ENCODE measurements at places on chromosomes 1 and 21.
A peak's percentile ranks its signal among the peaks of the same experiment; 100 is the strongest.

DNA sequence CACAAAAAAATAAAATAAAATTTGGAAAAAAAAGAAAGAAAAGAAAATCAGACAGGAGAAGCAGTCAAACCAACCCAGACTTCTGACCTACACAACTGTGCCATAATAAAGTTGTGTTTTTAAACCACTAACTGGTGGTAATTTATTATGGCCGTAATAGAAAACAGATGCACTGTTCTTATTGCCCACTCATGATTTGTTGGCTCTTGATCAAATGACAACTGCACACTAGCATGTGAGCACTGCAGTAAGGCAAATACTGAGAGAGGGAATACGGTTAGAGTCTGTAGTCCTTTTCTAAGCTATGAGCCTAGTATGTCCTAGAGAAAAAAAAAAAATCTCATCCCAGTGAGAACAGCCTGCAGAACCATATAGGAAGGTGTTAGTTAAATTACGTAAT is 61.2 kb upstream of the TNR start:
- DNase-seq: no peak

DNA sequence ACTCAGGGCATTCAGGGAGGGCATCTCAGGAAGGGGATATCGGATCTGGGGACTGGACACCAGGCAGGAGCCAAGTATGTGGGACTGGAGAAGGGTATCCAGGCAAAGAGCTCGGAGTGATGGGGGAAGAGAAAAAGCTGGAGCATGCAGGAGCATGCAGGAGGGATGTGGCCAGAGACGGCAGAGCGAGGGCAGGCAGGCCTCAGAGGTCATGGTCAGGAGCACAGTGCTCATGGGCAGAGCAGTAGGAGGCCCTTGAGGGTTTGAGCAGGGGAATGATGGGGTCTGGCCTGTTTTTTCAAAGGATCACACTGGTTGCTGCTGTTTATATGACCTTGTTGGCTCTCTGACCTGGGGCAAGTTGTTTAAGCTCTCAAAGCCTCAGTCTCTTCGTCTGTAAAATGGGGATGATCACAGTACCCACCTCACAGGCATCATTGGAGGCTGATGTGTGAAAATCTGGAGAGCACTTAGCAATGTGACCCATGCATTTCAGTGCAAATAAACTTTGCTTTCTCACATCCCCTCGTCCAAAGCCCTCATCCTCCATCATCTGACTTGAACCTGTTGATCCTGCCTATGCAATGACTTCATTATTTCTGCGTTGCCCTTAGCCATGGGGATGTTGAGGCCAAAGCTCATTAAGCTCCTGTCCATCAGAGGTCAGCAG is 273.1 kb downstream of the MATN1 start:
- DNase-seq: no peak

GRCh38 chr1:3614755-3615742 is 3.7 kb upstream of the MEGF6 start:
- DNase-seq: peak; percentile 18

DNA sequence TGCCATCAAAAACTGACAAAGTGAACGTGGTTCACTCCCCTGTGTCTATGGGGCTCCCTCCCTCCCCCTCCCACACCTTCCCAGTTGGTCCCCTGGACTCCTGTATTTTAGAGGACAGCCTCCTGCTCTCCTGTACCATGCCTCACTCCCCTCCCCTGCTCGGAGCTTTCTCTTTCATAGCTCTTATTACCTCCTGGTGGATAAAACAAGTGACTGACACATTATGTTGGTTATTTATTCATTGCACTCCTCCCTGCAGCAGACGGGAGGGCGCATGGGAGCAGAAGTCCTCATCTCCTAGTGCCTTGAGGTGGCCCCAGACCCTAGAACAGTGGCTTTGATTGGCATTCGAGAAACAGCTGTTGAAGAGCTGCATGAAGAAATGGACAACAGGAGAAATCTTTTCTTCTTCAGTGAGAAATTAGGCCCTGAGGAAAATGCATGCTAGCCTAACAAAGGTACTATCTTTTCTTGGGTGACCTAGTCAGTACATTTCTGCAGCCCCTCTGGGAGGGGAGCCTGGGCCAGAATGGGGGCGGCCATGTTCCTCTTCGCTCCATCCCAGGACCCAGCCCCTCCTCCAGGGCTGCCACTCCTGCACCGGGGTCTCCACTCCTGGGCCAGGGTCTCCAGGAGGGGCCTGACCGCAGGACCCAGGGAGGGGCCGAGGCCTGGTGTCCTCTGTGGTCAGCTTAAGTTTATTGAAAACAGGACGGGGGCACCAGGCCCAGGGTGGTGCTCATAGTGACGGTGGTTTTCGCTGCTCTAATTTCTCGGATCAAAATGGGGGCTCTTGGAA is 1.2 kb upstream of the TFF1 start:
- peak; percentile 37 for DNase-seq

- no peak for DNase-seq
These were observed 3.8 kb downstream of the SERTAD4 start for GRCh38 chr1:210236386-210236839.

DNA sequence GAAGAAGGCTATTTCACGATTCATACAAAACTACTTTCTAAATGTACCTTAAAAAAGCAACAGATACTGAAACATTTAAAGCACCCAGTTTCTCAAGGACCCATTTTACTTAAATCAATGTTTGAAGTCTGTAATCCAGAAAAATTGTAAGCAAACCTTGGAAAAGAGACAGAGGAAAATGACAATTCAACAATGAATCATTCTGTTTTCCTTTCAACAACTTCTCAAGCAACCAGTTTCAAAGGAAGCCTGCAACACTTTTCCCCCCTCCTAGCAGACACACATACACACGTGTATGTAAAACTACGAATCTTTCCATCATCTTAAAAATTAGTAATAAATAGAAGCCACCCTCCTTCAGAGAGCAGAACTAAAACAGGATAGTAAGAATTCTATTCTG is 1.2 kb downstream of the RERE start:
- peak; percentile 14 for DNase-seq

DNA sequence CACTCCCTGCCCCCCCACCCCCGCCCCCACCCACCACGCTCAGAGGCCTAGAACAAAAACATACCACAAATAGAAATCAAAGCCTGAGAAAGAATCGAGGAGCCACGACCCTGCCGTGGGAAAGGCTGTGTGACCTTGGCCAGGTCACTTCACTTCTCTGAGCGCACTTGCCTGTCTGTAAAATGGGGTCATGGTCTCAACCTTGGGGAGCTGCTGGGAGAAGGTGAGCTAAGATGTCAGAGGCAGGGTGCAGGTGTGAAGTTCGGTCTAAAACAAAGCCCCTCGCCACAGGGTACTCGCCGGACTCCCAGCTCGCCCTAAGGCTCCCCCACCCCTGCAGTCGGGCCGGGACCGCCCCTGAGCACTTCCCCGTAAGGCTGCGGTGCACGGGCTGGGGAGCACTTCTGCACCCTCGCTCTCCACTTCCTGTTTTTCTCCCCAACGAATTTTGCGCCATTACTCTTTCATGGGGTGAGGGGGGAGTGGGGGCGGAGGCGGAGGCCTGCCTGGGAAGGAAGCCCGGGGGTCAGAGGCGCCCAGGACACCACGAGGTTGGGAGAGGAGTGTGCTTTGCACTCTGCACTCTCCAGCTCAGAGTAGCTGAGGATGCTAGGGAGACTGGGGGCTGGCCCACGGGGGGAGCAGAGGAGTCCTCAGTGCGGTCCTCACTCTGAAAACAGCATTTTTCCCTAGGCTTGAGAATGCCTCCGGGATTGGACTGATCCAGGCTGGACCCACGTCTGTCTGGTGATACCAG is 21.9 kb upstream of the PIK3CD start:
- DNase-seq: peak; percentile 69

DNA sequence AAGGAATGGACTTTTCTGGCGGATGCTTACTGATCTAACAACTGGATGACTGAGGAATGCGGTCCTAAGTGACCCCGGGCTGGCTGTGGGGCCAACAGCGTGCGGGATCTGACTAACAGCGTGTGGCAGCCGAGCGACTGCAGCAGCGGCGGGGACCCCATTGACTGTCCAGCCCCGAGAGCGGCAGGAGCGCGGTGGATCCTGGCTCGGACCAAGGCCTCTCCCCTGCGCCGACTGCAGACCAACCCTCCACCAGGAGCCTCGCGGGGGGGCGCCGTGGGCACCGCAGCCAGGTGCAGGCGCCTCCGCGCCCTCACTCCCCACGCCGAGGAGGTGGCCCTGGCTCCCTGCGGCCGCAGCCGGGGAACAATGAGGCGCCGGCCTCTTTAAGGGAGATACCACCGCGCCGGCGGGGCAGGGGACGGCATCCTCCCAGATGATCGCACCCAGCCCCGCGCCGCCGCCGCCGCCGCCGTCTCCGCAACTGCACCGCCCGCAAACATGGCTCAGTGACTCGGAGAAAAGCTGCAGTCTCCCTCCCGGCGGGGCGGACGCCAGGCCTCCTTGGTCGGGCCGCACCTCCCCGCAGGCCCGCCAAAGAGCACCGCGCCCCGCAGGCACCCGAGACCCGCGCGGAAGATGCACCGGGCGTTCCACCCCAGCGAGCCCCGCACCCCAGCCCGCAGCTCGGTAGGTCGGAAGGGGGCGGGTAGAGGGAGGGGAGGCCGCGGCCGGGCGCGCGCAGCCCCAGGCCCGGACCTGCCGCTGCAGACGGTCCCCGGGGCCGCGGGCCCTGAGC is 694 bp upstream of the PDIK1L start:
- peak; percentile 88 for DNase-seq
